ENCODE measurements at places on chromosomes 5 and 9.

DNA sequence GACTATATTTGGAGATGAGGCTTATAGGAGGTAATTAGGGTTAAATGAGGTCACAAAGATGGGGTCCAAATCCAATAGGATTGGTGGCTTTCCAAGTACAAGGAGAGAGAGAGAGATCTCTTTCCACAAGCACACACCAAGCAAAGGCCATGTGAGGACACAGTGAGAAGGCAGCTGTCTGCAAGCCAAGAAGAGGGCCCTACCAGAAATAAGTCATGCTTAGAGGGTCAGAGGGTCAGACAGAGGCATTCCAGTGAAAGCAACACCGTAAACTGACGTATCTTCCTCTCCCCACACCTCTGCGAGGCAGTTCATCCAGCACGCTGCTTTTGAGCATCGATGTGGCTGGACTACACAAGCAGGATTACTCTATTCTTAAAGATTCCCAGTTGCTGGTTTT is 87.9 kb downstream of the SLC1A3 start:
- DNase-seq, result no peak

DNA sequence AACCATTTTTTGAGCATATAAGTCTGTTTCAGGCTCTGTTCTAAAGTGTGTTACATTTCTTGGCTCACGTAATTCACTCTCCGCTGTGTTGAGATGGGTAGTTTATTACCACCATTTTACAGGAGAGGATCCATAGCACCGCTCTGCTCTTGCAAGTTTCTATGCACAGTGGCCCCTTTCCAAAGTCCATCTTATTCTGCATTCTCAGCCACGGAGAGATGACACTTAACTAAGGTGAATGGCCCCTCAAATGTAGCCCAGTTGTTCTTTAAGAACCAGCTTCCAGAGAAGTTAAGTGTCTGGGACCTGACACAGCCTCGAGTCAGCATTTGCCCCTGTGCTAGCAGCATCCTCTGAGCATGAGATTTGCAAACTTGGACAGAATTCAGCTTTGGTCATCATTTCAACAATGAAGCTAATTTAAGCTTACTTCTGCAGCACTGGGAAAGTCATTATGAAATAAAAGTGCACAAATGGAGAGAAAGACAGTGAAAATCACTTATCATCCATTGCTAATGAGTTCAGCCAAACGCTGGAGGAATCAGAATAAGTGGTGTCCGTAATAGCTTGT is 61.9 kb downstream of the FAM78A start:
- no peak for DNase-seq

DNA sequence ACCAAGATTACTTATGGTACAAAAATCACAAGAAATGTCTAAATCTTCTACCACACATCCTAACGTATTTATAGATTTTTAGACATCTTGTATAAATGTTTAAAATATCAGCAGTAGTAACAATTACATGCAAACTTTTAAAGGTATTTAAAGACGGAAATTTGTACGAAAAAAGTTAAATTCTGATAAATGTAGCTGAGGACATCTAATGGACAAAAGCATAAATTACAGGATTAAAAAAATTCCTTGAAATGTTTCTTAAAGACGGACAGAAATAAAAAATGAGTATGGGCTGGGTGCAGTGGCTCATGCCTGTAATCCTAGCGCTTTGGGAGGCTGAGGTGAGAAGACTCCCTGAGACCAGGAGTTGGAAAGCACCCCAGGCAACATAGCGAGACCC is 15.8 kb downstream of the ERCC8 start:
- DNase-seq, result no peak

GRCh38 chr9:79034583-79034982 is 537.2 kb upstream of the TLE4 start:
- DNase-seq, result no peak

- no peak for DNase-seq
These were observed 353.7 kb downstream of the ARL15 start for GRCh38 chr5:53956632-53957031.

GRCh38 chr9:101566904-101567724 is 27.7 kb downstream of the PPP3R2 start:
- DNase-seq, result no peak

- DNase-seq, result no peak
These were observed 542 bp upstream of the TRIM52 start for GRCh38 chr5:181261320-181262049.

GRCh38 chr5:168019143-168019542 is 272.3 kb upstream of the WWC1 start:
- no peak for DNase-seq

DNA sequence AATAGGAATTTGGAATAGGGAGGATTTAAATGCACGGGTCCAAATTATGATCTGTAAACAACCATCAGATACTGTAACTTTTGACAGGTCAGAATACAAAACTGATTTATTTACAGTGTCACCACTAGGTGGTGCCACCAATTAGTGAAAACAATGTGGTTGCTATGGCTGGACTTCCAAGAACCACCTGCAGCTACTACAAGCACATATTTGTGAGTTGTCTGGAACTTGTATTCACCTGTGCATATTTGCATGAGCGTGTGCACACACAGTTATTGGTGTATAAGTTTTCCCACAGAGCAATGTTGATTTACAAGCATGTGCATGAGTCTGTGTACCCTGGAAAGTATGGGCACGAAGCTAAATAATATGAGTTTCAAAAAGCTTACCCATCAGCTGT is 3.0 kb upstream of the HRCT1 start:
- DNase-seq, result peak; percentile 56

- no peak for DNase-seq
These were observed 126.2 kb downstream of the BASP1 start for GRCh38 chr5:17343675-17344074.

DNA sequence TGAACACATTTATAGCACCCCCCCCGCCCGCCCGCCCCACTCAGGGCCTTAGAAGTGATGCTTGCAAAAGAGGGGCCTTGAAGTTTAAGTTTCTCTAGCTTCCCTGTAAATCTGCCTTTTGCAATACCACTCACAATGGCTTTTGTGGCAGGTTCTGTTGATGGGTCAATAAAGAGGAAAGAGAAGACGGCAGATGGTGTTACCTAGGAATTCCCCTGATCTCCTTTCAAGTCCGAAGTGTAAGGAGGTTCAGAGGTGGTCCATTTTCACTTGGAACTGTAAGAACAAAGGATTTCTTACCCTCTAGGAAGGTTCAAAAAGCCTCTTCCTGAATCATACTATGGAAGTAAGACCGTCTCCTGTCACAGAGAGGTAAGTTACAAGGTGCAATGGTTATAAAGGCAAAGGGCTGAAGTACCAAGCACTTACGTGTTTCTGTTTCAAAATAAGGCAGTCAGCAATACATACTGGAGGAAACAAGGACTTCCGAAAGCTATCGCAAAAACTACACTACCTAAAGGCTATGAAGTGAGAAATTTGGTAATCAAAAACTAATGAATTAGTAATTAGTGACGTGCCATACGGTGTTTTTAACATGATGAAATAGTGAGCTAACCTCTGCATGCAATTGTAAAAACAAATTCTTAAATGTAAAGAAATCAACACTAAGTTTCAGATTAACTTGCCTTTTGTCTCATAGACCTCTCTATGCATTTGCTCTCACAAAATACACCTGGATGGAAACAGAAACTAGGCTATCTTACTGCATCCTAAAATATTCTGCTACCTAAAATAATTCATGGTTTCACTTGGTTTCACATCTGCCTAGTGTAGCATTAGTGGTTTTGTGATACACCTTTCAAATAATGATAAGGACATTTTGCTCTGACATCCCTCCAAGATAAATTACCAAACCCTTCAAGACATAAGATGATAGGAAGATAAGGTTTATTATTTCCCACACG is 589.4 kb upstream of the FAM174A start:
- no peak for DNase-seq

GRCh38 chr9:134951994-134952393 is 34.3 kb upstream of the FCN1 start:
- DNase-seq, result no peak

GRCh38 chr9:120465685-120466407 is 114.1 kb downstream of the CDK5RAP2 start:
- DNase-seq, result no peak
